ENCODE measurements at places on chromosomes 5 and 9.

GRCh38 chr9:96514800-96515158 is 64.8 kb downstream of the HABP4 start:
- no peak for DNase-seq
- no peaks in the 10 kb centered on the region for H3K27me3 ChIP-seq
- no peaks in the 10 kb centered on the region for H3K4me1 ChIP-seq
- no peak overlapping the region for H3K27ac ChIP-seq
- H3K4me3 ChIP-seq, result no peak overlapping the region

- no peaks in the 10 kb centered on the region for H3K4me1 ChIP-seq
- no peak overlapping the region for H3K27ac ChIP-seq
- DNase-seq, result no peak
- H3K36me3 ChIP-seq, result no peaks in the 10 kb centered on the region
Observed at GRCh38 chr5:84693256-84693655, 308.6 kb upstream of the EDIL3 start.

- no peak for DNase-seq
- H3K27ac ChIP-seq, result no peak overlapping the region
- H3K27me3 ChIP-seq, result peaks cover 47% of the 10 kb centered on the region
- no peaks in the 10 kb centered on the region for H3K36me3 ChIP-seq
- H3K4me3 ChIP-seq, result no peak overlapping the region
- peaks cover 1% of the 10 kb centered on the region for H3K4me1 ChIP-seq
Observed at GRCh38 chr9:21295992-21296391, 9.1 kb downstream of the IFNA5 start.

DNA sequence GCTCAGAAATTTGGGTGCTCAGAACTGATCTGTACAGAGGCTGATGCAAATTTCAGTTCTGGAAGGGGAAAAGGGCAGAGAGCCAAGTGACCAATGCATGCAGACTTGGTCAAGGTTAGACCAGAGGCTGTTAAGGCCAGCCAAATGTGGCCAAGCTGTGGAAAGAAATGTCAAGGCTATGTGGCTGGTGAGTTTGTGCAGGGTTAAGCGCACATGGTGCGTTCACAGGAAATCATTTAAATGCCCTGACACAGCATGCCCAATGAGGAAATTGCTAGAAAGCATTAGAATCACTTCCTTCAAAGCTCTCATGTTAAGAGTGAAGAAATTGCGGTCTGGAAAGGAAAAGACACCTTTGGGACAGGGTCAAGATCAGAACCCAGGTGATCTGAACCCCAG is 58.0 kb downstream of the PTPN3 start:
- H3K4me3 ChIP-seq, result no peak overlapping the region
- no peak for DNase-seq
- H3K27me3 ChIP-seq, result no peaks in the 10 kb centered on the region

All from mesothelial cell of epicardium (in vitro differentiated cells).